ENCODE measurements at places on chromosomes 16 and 17.

- H3K4me3 ChIP-seq, result no peak overlapping the region
- no peak for DNase-seq
- no peak overlapping the region for H3K27ac ChIP-seq
- no peaks in the 10 kb centered on the region for H3K36me3 ChIP-seq
- H3K27me3 ChIP-seq, result no peaks in the 10 kb centered on the region
Observed at GRCh38 chr17:51251010-51251409, 8.8 kb downstream of the MBTD1 start.

GRCh38 chr17:79993390-79994227 is 42.1 kb downstream of the TBC1D16 start:
- H3K27me3 ChIP-seq, result peaks cover 18% of the 10 kb centered on the region
- no peak for DNase-seq
- peak overlapping the region; percentile 7 for H3K27ac ChIP-seq
- peaks cover 52% of the 10 kb centered on the region for H3K4me1 ChIP-seq
- H3K4me3 ChIP-seq, result no peak overlapping the region

GRCh38 chr17:40516581-40517285 is 15.3 kb upstream of the TNS4 start:
- H3K27ac ChIP-seq, result peak overlapping the region; percentile 73
- H3K4me3 ChIP-seq, result no peak overlapping the region
- no peak for DNase-seq
- H3K36me3 ChIP-seq, result no peaks in the 10 kb centered on the region

DNA sequence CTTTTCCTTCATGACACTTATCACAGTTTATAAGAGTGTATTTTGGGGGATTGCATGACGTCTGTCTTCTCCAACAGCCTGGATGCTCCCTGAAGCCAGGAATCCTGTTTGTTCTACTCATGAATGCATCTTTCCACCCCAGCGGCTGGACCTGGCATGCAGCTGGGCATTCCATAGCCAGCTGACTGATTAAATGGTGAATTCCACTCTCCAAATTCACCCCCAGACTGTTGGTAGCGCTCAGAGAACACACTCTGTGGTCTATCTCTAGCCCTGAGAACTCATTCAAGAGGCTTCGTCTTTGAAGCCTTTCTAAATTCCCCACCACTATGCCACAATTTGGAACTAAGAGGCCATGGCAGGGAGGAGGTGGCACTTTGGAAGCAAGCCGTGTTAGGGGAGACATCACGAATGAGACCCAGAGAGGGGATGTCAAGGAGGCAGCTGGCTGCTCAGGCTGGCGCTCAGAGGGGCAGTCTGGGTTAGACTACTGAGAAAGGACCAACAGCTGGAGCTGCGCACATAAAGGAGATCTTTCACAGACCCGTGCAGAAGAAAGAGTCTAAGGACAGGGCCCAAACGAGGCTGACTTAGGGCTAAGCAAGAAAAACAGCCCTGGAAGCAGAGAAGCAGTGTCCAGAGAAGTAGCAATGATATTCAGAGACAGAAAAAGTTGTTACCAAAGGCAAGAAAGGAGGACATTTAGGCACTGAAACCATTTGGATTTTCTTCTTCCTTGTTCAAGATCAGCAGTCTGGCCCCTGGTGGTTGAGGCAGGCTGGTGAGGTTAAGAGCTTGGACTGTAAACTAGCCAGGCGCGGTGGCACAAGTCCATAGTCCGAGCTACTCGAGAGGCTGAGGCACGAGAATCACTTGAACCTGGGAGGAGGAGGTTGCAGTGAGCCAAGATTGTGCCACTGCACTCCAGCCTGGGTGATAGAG is 42.4 kb upstream of the ZNF629 start:
- H3K4me1 ChIP-seq, result peaks cover 8% of the 10 kb centered on the region
- no peak for DNase-seq
- no peak overlapping the region for H3K4me3 ChIP-seq

- H3K27ac ChIP-seq, result no peak overlapping the region
- no peak for DNase-seq
- no peak overlapping the region for H3K4me3 ChIP-seq
- H3K4me1 ChIP-seq, result no peaks in the 10 kb centered on the region
- no peaks in the 10 kb centered on the region for H3K36me3 ChIP-seq
Observed at GRCh38 chr17:15886804-15887203, 58.1 kb upstream of the ADORA2B start.

- H3K27me3 ChIP-seq, result no peaks in the 10 kb centered on the region
- no peak for DNase-seq
- H3K36me3 ChIP-seq, result peaks cover 28% of the 10 kb centered on the region
- peak overlapping the region; percentile 99 for H3K27ac ChIP-seq
Observed at GRCh38 chr17:32349503-32349853, 479 bp upstream of the ZNF207 start.

GRCh38 chr16:71337631-71338030 is 20.9 kb upstream of the CALB2 start:
- no peak overlapping the region for H3K4me3 ChIP-seq
- no peaks in the 10 kb centered on the region for H3K27me3 ChIP-seq
- H3K27ac ChIP-seq, result peak overlapping the region; percentile 37
- H3K36me3 ChIP-seq, result no peaks in the 10 kb centered on the region
- H3K4me1 ChIP-seq, result no peaks in the 10 kb centered on the region
- no peak for DNase-seq

DNA sequence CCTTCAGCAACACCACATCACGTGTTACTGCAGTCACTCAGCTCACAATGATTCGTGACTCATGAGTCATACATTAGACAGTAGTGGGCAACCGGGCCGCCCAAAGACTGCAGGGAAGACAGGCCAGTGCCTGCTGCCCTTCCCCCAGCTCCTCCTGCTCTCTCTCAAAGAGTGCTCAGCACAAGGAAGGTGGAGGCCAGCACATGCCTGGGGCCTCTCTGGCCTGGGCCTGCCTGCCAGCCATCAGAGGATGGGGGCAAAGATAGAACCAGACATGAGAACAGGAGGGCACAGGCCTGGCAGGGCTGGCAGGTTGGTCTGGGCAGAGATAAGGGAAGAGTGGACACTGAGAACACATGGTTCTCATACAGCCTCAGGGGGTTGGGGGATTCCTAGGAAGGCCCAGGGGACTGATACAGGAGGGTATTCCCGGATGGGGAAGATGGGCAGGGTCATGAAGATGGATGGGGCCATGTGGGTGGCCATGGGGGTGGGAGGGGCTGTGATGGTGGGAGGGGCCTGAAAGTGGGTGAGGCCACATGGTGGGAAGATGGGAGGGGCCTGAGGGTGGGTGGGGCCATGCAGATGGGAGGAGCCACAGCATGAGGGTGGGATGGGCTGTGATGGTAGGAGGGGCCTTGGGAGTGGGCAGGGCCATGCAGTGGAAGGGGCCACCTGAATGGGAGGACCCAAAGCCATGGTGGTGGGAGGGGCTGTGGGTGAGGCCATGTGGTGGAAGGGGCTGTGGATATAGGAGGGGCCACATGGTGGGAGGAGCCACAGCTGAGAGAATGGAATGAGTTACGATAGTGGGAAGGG is 29.0 kb downstream of the KATNB1 start:
- DNase-seq, result no peak
- H3K36me3 ChIP-seq, result no peaks in the 10 kb centered on the region
- no peak overlapping the region for H3K27ac ChIP-seq
- H3K4me3 ChIP-seq, result no peak overlapping the region

GRCh38 chr17:30568117-30568430 is 90.9 kb downstream of the GOSR1 start:
- no peaks in the 10 kb centered on the region for H3K36me3 ChIP-seq
- H3K27ac ChIP-seq, result no peak overlapping the region
- no peak overlapping the region for H3K4me3 ChIP-seq
- no peaks in the 10 kb centered on the region for H3K4me1 ChIP-seq
- DNase-seq, result no peak

DNA sequence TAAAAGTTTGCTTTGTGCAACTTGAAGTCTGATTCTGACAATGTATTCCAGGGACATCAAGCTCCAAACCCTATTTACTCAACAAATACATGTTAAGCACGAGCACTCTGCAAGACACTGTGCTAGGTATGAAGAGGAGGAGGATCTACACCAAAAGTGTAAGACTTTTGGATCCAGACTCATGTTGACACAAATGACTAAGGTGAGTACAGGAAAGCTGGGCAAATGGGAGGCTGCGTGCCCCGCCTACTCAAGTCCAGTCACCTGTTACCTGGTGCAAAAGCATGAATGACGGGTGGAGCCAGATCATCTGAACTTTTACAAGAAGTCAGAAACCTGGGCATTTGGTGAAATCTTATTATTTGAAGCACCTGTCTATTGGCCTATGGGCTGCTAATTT is 120.7 kb downstream of the ABCC12 start:
- no peaks in the 10 kb centered on the region for H3K27me3 ChIP-seq
- no peaks in the 10 kb centered on the region for H3K36me3 ChIP-seq
- no peak overlapping the region for H3K4me3 ChIP-seq
- DNase-seq, result no peak

GRCh38 chr17:67180275-67180674 is 64.7 kb downstream of the HELZ start:
- no peak overlapping the region for H3K27ac ChIP-seq
- H3K4me3 ChIP-seq, result no peak overlapping the region
- no peaks in the 10 kb centered on the region for H3K36me3 ChIP-seq
- no peaks in the 10 kb centered on the region for H3K4me1 ChIP-seq

DNA sequence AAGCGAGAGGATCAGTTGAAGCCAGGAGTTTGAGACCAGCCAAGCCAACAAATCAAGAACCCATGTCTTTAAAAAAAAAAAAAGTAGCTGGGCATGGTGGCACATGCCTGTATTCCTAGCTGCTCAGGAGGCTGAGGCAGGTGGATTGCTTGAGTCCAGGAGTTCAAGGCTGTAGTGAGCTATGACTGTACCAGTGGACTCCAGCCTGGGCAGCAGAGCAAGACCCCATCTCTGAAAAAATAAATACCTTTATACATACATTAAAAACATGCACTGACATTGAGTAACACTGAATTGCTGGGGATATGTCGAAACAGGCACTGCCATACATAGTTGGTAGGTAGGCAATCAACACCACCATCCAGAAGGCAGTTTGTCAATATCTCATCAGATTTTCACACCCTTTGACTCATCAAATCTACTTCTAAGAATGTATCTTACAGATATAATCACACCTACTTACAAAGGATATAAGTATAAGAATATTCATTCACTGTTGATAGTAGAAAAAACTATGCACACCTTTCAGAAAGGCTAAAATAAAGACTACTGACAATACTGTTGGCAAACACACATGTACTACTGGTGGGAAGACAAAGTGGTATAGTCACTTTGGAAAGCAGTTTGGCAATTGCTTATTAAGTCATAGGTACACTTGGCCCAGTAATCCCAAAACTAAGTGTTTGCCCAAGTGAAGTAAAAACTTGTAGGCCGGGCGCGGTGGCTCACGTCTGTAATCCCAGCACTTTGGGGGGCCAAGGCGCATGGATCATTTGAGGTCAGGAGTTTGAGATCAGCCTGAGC is 6.4 kb upstream of the CEP20 start:
- H3K4me3 ChIP-seq, result no peak overlapping the region
- H3K36me3 ChIP-seq, result no peaks in the 10 kb centered on the region
- DNase-seq, result no peak
- no peaks in the 10 kb centered on the region for H3K27me3 ChIP-seq

DNA sequence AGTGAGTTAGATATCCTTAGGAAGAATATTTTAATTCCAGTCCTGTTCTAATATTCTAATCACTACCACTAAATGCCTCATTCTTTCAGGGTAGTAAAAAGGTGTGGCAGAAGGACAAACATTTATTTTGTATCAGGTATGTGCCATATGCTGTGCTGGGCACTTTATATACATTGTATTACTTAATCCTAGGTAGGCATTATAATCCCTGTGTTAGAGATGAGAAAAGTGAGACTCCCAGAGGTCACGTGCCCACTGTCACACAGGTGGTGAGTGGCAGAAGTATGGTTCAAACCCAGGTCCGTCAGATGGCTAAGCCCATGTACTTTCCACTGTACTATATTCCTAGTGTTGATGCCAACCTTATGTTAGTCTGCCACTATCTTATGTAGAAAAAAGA is 104.7 kb upstream of the NOG start:
- no peak overlapping the region for H3K27ac ChIP-seq
- H3K4me3 ChIP-seq, result no peak overlapping the region
- no peaks in the 10 kb centered on the region for H3K4me1 ChIP-seq
- no peaks in the 10 kb centered on the region for H3K27me3 ChIP-seq
- H3K36me3 ChIP-seq, result no peaks in the 10 kb centered on the region
- no peak for DNase-seq

DNA sequence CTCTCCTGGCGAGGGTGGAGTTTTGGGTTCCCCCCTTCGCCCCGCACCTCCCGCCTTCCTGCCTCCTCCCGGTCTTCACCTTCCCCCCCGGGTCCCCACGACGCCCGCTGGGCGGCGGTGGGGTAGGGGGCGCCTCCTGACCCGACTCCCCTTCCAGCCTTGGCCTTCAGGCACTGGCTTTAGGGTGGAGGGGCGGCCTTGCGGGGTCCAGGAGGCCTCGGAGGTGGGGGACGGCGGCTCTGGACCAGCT is 2.4 kb downstream of the SLC16A3 start:
- peak overlapping the region; percentile 67 for H3K4me3 ChIP-seq
- H3K27me3 ChIP-seq, result no peaks in the 10 kb centered on the region
- peak overlapping the region; percentile 89 for H3K27ac ChIP-seq
- no peaks in the 10 kb centered on the region for H3K36me3 ChIP-seq
- no peak for DNase-seq

GRCh38 chr17:37605813-37606505 is 3.3 kb downstream of the SYNRG start:
- no peak for DNase-seq
- H3K4me1 ChIP-seq, result peaks cover 8% of the 10 kb centered on the region
- no peak overlapping the region for H3K27ac ChIP-seq

GRCh38 chr17:27353033-27353460 is 59.1 kb downstream of the WSB1 start:
- H3K4me1 ChIP-seq, result peaks cover 28% of the 10 kb centered on the region
- H3K27ac ChIP-seq, result peak overlapping the region; percentile 93
- no peaks in the 10 kb centered on the region for H3K27me3 ChIP-seq
- H3K36me3 ChIP-seq, result no peaks in the 10 kb centered on the region

- H3K4me3 ChIP-seq, result no peak overlapping the region
- no peak overlapping the region for H3K27ac ChIP-seq
- H3K4me1 ChIP-seq, result no peaks in the 10 kb centered on the region
- no peak for DNase-seq
Observed at GRCh38 chr17:8821446-8822105, 22.4 kb upstream of the MFSD6L start.

DNA sequence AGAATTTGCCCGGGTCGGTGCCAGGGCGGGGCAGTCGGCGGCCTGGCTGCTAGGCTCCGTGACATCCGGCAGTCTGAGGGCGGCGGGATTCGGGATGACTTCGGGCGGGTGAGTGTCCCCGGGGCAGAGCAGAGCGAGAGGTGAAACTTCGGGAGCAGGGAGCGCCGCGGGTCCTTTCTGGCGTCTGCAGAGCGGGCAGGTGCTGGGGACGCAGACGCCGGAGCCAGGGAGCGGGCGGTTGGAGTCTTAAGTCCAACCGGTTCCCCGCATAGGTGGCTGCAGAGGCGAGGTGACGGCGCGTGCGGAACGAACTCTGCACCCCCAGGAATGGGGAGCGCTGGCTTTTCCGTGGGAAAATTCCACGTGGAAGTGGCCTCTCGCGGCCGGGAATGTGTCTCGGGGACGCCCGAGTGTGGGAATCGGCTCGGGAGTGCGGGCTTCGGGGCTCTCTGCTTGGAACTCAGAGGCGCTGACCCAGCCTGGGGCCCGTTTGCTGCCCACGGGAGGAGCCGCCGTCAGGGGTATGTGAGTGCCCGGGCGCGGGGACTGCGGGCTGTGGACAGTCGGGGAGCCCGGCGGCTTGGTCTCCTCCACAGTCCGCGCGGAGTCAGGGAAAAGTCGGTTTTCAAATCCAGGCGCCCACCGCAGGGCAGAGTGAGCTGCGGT is at the start of gene B4GALNT2:
Gene B4GALNT2 (plus strand): TSS at position 71 of the 666 bp plus-strand sequence. CDS start 24 bp downstream, at position 95.
- H3K27ac ChIP-seq, result no peak within 1 kb of the TSS
- DNase-seq, result no peak
- peak within 1 kb of the TSS; percentile 21 for H3K4me3 ChIP-seq
